ENCODE measurements at places on chromosomes 12 and 14.

DNA sequence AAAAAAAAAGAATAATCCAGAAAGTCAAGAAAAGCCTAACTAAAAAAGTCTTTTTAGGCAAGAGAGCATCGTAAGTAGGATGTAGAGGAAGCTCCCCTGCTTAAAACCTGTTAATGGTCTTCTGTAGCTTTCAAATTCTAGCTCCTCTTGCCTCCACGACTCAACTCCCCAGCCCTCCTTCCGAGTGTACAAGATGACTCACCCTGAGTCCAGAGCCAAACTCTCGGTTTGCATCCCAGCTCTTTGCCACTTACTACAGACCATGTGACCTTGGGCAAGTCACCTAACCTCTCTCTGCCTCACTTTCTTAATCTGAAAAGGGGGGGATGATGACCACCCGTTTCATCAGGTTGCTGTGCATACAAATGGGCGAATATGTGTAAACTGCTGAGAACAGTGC lies 460.4 kb downstream of the DPF3 start:
- peak; percentile 13 for DNase-seq

GRCh38 chr14:89248411-89249064 lies 168.5 kb downstream of the FOXN3 start:
- no peak for DNase-seq

DNA sequence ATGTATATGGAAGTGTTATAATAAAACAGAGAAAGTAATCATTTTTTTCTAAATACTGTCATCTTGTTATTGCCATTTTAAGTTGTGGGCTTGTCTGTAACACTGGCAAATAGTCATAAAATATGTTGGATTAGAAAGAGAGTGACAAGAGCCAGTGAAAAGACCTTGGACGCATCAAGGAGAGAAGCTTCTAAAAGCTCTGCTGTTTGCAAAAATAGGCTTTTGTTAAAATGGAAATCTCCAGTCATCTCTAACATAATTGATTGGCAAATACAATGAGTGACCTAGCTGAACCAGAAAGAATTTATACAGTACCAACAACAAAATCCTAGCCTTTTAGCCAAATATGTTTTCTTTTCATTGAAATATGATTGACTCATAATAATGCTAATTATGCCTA lies 245.8 kb upstream of the RMST start:
- no peak for DNase-seq

DNA sequence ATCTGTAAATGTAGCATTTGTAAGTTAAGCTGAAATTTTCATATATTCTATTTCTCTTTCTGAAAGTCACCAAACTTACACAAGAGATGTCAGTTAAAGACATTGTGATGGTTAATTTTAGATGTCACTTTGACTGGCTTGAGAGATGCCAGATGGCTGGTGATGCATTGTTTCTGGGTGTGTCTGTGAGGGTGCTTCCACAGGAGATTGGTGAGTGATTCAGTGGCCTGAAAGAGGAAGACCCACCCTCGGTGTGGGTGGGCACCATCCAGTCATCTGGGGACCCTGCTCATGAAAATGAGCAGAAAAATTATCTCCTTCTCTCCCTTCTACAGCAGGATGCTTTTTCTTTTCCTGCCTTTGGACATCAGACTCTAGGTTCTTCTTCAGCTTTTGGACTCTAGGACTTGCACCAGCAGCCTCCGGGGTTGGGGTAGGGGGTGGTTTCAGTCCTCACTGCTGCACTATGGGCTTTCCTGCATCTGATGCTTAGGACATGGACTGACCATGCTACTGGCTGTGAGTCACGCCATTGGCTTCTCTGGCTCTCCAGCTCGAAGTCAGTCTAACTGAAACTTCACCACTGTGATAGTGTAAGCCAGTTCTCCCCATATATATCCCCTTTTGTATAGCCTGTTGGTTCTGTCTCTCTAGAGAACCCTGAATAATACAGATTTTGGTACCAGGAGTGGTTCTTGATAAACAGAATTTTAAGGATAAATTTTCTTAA lies 20.9 kb downstream of the PDE6H start:
- DNase-seq = no peak

DNA sequence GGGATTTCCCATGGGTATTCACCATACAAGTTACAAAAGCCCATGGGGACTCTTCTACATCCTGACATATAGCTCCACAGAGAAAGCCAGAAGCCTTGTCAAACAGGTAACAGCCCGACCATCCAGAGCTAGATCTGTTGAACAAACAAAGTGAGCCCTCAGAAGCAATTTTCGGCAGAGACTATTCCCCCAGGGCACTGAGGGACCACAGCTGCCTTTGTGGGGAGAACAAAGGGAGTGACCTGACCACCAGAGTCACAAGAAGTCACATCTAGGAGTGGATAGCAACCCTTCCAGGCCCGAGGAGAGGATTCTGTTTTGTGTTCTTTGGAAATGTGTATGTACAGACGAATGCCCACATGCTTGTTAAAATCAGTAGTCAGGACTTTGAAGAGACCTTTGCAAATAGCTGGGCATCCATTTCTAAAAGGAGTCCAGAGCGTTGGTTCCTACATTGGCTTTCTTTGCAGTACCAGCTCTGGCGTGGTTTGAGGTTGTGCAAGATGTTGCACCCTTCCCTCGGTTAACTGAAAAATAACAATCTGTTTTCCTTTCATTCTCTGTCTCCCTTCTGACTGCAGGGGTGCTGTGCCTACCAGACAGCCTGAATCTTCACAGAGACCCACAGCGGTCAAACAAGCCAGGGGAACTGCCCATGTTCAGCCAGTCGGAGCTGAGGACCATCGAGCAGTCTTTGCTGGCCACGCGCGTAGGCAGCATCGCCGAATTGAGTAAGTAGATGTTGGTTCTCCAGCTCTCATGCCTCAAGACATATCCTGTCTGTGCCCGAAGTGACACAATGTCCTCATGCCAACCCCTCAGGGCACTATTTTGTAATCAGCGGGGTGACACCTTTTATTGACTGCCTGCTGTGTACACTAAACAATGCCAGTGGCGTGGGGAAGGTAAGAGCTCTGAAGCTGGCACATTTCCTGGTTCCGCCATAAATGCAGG lies 165.4 kb upstream of the PWP1 start:
- no peak for DNase-seq

- DNase-seq = peak; percentile 99
Observed at GRCh38 chr14:73789989-73790581, 61.5 kb upstream of the PTGR2 start.

DNA sequence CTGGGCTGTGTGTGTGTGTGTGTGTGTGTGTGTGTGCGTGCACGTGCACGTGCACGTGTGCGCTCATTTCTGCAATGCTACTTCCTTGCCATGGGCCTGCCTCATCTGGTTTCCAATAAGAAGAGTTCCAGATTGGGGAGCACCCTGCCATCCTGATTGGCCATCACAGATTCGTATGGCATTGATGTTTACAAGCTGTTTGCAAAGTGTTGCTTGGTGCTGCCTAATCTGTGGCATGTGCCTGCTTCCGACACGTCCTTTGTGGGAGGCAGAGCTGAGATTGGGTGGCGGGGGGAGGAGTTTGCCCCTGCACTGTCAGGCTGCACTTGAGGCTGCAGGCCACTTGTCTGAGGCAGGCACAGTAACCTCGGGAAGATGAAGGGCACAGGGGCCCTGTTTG lies 39.2 kb downstream of the SAMD4A start:
- no peak for DNase-seq

- no peak for DNase-seq
Observed at GRCh38 chr12:14567351-14568162, at the start of gene PLBD1. Gene PLBD1, minus strand, starts transcription at chr12:14567883. Its CDS starts 187 bp downstream, at chr12:14567696.

GRCh38 chr14:68814539-68815297 lies 21.9 kb upstream of the ZFP36L1 start:
- DNase-seq = no peak

GRCh38 chr14:41350476-41350875 lies 256.2 kb upstream of the LRFN5 start:
- no peak for DNase-seq

GRCh38 chr12:6703631-6704030 lies 3.0 kb upstream of the PIANP start:
- no peak for DNase-seq

- DNase-seq = no peak
Observed at GRCh38 chr12:29131539-29131938, 17.5 kb upstream of the FAR2 start.

- no peak for DNase-seq
Observed at GRCh38 chr14:50475460-50475859, 56.9 kb downstream of the MAP4K5 start.

DNA sequence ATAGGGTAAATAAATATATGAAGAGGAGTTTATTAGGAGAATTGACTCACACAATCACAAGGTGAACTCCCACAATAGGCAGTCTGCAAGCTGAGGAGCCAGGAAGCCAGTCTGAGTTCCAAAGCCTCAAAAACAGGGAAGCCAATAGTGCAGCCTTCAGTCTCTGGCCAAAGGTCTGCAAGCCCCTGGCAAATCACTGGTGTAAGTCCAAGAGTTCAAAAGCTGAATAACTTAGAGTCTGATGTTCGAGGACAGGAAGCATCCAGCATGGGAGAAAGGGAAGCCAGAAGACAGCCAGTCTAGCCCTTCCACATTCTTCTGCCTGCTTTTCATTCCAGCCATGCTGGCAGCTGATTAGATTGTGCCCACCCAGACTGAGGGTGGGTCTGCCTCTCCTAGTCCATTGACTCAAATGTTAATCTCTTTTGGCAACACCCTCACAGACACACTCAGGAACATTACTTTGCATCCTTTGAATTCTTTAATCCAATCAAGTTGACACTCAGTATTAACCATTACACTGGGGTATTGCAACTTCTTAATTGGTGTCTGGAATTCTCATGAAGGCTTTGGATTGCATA lies 736.5 kb upstream of the LMO3 start:
- DNase-seq = no peak

DNA sequence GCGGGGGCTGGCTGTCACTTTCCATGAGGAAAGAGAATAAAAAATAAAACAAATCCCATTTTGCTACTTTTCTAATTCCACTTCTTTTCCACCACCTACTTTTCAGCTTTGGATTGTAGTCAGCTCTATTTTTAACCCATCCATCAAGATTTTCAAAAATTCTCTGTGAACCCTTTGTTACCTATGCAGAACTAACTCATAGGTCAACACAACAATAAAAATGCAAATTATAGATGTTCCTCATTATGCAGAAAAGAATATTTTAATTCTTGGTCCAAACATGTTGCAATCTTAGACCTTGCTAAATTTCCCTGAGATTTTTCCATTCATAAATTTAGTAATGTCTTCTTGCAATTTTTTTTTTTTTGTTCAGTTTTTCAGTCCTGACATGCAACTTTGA lies 454.5 kb downstream of the ADAMTS20 start:
- DNase-seq = no peak

DNA sequence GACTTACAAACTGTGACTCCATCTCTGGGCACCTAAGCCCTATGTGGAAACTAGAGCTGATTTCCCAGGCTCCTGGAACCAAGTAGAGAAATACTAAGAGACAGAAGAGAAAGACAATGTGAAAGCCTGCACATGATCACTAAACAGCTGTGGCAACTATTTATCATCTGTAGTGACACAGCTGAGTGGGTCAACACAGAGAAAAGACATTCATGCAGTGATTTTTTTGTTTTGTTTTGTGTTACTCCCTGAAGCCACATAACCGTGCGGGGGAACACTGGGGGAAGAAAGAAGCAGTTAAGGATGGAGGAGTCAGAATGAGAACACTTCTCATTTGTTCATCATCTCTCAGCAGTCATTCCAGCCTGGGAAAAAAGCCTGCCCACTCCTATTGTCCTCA lies 1.5 kb downstream of the PRR4 start:
- DNase-seq = no peak

DNA sequence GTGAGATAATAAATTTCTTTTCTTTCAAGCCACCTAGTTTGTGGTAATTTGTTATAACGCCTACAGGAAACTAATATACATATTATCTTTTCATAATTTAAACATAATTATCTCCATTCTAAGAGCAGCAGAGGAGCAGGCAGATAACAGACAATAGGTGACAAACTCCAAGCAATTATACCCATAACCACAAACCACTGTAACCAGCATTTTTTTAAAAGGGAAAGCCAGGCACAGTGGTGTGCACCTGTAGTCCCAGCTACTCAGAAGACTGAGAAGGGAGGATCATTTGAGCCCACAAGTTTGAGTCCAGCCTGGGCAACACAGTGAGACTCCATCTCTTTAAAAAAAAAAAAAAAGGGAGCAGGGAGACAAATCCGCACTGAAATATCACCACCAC lies 54.9 kb downstream of the ATF7 start:
- DNase-seq = no peak

DNA sequence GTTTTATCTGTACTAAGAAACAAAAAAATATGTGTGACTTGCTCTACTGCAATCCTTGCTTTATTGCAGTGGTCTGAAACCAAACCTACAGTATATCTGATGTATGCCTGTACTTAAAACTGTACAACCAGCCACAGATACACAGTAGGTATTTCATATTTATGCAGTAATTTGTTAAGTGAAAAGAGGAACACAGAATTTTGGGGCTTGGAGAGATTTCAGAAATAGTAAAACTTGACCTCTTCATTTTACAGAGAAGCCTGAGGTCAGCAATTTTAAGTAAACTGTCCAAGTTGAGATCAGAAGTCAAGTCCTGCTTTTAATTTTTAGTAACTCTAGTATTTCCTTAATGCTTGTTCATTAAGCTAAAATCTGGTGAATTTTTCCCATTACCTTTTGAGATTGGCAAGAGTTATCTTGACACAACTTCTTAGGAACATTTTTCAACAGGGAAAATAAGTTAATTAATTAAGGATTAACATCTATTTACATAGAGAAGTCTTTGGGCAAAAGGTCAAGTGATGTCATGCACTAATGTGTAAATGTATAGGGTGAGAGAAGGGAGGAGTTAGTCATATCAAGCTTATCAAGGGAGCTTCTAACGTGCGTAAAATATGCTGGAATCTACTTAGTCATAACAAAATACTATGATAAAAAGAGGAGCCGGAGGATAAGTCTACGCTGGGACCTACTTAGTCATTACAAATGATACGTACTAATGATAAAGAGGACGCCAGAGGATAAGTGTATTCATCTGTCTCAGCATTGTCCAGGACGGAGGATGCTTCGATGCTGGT lies 66.0 kb upstream of the GTF2A1 start:
- DNase-seq = no peak

DNA sequence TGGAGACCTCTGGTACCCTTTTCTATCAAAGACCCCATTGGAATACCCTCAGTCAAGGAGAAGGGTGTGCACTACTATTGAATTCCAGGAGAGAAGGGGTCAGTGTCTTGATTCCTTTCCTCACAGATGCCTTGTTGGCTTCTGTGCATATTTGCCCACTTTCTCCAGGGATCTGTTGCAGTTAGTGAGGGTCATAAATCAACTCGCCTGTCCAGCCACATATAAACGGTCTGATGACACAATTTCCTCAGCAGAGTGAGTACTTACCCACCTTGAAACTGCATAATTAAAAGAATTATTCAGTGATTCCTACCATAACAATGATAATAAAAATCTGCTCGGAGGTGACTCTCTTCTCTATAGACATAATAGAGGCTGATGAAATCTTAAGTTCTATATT lies 13.9 kb upstream of the DCD start:
- no peak for DNase-seq

GRCh38 chr12:123061441-123062205 lies 81.1 kb downstream of the ARL6IP4 start:
- no peak for DNase-seq

DNA sequence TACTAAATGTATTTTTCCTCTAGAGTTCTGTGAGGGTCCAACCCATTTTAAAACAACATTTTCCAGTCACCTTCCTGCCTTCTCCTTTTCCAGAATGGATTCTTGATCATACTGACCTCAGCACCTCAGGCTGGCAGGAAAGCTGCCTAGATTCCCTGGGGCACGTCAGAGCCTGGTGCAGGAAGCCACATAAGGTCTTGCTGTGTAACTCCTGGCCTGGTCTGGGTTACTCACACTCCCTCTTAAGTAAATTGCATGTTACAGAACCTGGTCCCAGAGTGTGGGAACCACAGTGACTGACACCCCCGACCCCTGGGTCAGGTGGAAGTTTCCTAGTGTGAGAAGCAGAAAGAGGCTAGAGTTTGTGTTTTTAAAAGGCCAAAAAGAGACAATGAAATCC lies 209.8 kb downstream of the SPTSSA start:
- no peak for DNase-seq
